ENCODE measurements at places on chromosomes 3 and 15.

DNA sequence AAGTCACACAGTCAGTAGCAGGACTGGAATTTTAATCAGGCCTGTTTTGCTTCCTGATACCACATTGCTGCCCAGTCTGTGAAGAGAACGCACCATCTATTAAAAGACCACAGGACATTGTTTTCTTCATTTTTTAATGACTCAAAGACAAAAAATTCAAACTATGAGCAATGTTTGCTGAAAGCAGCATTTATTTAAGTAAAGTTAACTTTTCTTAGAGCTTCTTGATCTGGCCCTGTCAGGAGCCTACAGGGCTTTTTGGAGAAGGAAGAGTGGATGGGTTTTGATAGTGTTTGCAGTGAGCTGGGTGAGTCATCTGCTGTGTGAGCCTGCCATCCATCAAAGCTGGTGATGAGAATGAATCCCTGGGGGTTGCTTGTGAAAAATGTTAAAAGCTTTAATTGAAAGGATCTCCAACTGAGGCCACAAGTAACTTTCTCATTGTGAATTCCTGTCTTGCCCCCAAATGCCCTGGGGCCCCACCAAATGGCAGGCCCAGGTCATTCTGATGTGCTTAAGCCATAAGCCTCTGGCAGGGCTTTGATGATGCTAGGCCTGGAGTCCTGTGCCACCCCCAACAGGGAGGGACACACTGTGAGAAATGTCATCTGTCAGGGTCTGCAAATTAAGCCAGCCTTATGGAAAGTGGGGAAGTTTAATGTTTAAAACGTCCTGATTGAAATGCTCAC lies 136.2 kb upstream of the PFN2 start:
- DNase-seq, result no peak

DNA sequence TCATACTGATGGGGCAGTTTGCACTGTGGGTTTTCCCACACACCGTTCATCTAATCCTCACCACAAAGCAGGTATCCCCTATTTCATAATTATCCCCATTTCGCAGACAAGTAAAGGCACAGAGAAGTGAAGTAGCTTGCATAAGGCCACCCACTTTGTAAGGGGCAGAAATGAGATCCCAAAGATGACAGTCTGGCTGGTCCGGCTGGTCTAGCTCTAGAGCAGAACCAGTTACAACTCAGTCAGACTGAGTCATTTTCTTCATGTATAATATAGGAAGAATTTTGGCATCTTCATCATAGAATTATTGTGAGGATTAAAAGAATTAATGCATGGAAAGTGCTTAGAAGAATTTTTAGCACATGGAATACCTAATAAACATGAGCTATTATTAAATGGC lies 10.6 kb downstream of the RBP1 start:
- DNase-seq, result no peak

GRCh38 chr3:112101916-112102315 lies 15.7 kb downstream of the C3orf52 start:
- DNase-seq, result no peak

DNA sequence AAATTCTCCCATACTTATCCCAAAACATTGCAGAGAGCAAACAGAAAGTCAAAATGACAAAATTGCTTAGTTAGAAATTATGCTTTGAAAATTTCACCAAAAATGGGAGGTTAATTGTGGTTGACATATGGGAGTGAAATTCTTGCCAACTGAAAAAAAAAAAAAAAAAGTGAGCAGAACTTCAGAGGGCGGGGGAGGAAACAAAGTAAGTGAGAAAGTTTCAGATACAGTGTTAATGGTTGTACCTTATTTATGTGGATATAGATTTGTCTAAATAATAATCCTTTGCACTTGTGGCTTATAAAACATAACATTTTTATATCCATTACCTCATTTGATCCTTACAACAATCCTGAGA lies 91.5 kb upstream of the RAP2B start:
- no peak for DNase-seq

- DNase-seq, result no peak
These were observed 31.1 kb upstream of the ICE2 start for GRCh38 chr15:60510006-60510405.

DNA sequence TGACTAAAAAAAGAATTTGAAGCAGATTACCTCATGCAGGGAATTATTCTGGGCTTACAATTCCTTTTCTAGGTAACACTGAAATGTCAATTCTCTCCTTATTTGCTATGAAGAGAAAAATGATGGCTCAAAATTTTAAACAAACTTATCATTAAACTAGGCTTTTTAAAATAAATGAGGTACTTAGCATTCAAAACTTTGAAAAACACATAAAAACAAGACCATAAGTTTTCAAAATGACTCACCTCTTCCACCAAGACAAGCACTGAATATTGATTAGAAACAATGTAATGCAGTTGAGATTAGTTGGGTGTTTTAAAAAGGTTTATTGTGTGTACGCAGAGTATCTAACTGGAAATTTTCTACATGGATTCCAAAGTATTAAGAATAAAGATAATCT lies 154.6 kb downstream of the ADAM10 start:
- no peak for DNase-seq

DNA sequence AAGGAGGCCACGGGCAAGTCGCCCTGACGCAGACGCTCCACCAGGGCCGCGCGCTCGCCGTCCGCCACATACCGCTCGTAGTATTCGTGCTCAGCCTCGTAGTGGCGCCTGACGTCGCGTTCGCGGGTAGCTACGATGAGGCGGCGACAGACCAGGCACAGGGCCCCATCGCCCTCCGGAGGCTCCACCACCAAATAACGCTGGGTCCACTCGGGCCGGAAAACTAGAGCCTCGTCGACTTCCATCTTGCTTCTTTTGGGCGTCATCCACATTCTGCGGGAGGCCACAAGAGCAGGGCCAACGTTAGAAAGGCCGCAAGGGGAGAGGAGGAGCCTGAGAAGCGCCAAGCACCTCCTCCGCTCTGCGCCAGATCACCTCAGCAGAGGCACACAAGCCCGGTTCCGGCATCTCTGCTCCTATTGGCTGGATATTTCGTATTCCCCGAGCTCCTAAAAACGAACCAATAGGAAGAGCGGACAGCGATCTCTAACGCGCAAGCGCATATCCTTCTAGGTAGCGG lies at the start of gene EPM2AIP1:
Gene EPM2AIP1 (minus strand): TSS at position 326 of the 520 bp plus-strand sequence. CDS start 54 bp downstream, at position 272.
- DNase-seq, result no peak

- no peak for DNase-seq
These were observed 178.4 kb upstream of the SUCLG2 start for GRCh38 chr3:67832817-67833216.

DNA sequence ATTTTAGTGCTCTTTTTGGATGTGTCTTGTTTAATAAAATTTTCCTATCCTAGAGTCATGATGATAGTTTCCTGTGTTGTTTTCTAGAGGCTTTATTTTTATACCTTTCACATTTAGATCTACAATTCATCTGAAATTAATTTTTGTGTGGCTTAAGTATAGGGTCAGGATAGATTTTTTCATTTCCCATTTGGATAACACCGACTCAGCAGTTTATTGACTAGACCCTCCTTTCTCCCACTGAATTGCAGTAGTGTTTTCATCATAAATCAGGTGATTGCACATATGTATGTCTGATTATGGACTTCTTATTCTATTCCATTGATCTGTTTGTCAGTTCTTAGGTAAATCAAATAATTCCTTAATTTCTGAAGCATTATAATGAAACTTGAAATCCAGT lies 10.4 kb downstream of the PRR23A start:
- no peak for DNase-seq

GRCh38 chr3:152196782-152197181 lies 71.9 kb upstream of the MBNL1 start:
- DNase-seq, result no peak

DNA sequence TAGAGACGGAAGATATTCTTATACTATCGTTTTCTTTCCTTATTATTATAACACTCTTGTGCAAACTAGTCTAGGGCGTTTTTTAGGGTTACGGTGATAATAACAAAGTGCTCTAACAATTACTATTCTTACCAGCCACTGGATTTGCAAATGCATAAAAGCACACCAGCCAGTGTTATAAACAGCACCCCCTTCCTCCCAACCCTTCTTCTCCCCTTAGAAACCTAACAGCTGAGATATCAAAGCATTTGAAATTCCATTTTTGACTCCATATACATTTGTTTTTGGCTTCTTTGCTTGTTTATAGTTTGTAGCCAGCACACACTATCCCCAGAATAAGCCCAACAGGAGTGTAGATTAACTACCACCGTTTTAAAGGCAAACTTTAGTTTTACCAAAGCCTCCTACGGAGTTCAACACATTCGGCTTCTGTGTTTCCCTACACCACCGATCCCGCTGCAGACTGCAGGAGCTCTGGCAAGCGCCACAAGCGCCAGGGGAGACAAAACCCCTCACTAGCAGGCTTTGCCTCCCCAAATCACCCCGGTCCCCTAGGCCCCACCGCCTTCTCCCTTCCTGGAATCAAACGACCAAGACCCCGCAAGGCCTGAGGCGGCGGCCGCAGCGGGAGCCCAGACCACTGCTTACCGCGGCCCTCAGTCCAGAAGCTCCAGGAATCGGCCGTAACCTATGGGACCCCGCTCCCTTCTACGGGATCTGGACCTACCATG lies 461 bp downstream of the COPB2 start:
- DNase-seq, result no peak

GRCh38 chr3:127259882-127260281 lies 28.0 kb downstream of the PRR20G start:
- DNase-seq, result no peak

GRCh38 chr3:141311170-141311495 lies 57.2 kb upstream of the ZBTB38 start:
- DNase-seq, result no peak

GRCh38 chr3:12541625-12542024 lies 3.7 kb downstream of the MKRN2OS start:
- no peak for DNase-seq

DNA sequence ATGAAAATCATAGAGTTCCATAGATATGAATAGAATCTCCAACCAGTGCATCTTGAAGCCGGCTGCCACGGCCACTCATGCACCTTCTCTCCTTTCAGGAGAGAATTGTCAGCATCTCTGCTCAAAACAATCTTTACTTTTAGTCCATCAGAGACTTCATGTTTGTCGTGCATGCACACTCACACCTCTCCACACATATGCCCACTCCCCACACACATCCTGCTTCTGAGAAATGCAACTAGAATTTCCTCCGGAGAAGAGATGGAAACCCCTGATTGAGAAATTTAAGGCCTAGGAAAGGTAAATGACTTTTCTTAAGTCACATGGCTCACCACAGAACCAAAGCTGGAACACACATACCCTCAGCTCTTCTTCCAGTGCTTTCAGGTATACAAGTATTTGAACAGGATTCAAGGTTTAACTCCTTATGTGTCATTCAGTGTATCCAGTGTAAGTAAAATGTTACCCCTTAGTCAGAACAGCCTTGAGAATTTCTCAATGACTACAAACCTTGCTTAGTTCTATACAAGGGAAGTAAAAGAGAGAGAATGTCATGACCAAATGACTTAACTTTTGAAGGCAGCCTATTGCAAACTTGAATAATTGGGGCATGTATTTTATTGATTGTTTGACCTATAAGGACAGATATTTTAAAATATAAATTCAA lies 69.1 kb upstream of the TSEN2 start:
- DNase-seq, result no peak

DNA sequence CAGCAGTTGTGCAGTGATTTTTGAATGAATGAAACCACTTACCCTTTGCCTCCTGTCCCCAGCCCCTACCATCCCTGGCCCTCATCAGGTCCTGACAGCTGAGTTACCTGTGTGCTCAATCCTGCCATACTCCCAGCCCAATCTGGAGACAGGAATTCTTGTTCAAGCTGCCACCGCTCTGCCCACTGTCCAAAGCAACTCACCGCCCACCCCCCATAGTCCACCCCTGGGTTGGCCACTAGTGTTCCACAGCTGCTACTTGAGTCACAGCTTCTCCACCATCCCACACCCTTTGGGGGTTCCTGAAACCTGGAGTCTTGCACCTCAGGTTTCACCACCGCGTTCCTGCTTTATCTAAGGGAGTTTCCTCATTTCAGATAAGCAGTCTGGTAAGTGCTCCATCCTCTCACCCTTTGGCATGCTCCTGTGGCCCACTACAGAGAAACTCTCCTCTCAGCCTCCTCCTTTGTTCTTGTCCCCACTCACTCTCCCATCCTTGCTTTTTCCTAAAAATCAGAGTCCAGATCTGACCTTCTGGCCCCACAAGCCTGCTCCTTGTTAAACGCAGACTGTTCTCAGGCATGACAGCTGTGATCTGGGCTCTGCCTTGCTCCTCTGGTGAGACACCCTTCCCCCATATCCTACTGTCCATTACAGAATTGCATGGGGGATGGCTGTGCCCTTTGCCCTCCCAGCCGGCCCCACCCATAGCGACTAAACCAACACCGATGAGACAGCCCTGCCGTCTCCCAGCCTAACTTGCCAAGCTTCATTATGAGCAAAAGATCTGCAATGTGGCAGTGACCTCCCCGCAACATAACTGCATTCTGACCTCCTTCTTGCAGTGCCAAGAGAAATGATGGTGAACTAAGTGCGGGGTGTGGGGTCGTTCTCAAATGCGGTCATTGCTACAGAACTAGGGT lies 50.0 kb downstream of the CYP19A1 start:
- DNase-seq, result no peak

DNA sequence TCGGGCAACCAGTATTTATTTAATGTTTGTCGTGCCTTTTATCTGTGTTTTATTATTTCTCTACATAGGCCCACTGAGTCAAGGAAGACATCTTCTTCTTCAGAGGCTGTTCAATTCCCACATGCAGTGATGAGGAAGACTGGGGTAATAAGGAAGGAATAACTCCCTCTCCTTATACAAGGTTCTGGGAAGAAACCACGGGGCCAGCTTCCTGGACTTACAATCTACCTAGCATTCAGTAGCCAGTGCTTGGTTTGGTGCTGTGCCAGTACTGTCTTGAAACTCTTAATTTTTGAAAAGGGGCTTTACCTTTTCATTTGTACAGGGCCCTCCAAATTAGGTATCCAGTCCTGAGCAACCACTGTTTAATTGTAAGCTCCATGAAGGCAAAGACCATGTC lies 51.2 kb downstream of the SRGAP3 start:
- no peak for DNase-seq

GRCh38 chr3:12782172-12782815 lies 14.2 kb upstream of the CAND2 start:
- DNase-seq, result no peak

- DNase-seq, result no peak
These were observed 1.7 kb downstream of the LPCAT4 start for GRCh38 chr15:34365091-34365825.

Data from CD4-positive, alpha-beta T cell treated with Interleukin-12 subunit alpha and Interleukin-12 subunit beta, for 1 hour (primary cell).